ENCODE measurements at places on chromosomes 7 and 10. TPM values are rescaled to one million over a fixed set of nuclear protein-coding genes. Genes with fewer than 3 reads are reported as not detected.

ACTR3C gene
- total RNA-seq: 0.69 TPM

SYCE1 gene
- total RNA-seq: not detected

INPP5A gene
- 33.2 TPM for total RNA-seq

LMBR1 gene
- total RNA-seq: 72.9 TPM

MET gene
- total RNA-seq: 44.5 TPM

PIP gene
- total RNA-seq: not detected

EPHB6 gene
- 2.9 TPM for total RNA-seq

PSD gene
- total RNA-seq: 0.40 TPM

TFEC gene
- 7.9 TPM for total RNA-seq

EN2 gene
- not detected for total RNA-seq

APBB1IP gene
- total RNA-seq: not detected

PLXNA4 gene
- total RNA-seq: 20.4 TPM

LEP gene
- not detected for total RNA-seq

DNAJC12 gene
- 2.4 TPM for total RNA-seq

SLC26A4 gene
- 0.77 TPM for total RNA-seq

CDK1 gene
- 70.1 TPM for total RNA-seq

GDF10 gene
- not detected for total RNA-seq

ADAMTS14 gene
- total RNA-seq: not detected

RPEL1 gene
- not detected for total RNA-seq

LRRD1 gene
- not detected for total RNA-seq

PFKFB3 gene
- 35.6 TPM for total RNA-seq

HACD1 gene
- 26.6 TPM for total RNA-seq

NANOS1 gene
- 0.40 TPM for total RNA-seq

PNLIPRP3 gene
- total RNA-seq: not detected

TBX20 gene
- not detected for total RNA-seq

ZNF736 gene
- total RNA-seq: 9.0 TPM

SLC16A12 gene
- not detected for total RNA-seq

SFR1 gene
- total RNA-seq: 8.9 TPM

ADAM12 gene
- 0.33 TPM for total RNA-seq

KCNIP2 gene
- 3.0 TPM for total RNA-seq

NRCAM gene
- 49.0 TPM for total RNA-seq

AS3MT gene
- not detected for total RNA-seq

Measured in endothelial cell of umbilical vein (primary cell).